ENCODE measurements at places on chromosomes 12 and 14.
A peak's percentile ranks its signal among the peaks of the same experiment; 100 is the strongest.

GRCh38 chr14:102029956-102030355 lies 56.9 kb downstream of the HSP90AA1 start:
- no peak for DNase-seq

DNA sequence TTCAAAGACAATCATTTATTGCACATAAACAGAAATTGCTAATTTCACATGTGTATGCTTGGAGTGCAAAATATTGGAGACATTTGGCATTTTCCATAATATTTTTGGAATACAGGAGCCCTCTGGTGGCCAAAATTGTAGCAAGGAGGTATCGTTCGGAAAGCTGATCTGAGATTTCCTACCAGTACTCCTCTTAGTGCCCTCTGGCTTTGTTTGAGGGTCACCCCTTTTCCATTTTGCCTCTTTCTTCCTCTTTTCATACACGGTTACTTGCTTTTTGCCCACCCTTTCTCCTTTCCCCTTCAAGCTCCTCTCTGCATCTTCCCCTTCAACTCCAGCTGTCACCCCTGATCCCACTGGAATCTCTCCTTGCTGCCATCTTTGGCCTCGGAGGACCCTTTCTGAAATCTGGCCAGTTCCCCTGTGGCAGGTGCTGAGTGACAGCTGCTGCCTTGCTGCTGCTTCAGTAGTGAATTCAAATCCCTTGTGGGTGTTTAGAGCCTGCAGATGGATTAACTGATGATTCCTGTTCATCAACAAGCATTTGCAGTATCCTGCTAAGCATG lies 164.6 kb upstream of the PARP11 start:
- no peak for DNase-seq

DNA sequence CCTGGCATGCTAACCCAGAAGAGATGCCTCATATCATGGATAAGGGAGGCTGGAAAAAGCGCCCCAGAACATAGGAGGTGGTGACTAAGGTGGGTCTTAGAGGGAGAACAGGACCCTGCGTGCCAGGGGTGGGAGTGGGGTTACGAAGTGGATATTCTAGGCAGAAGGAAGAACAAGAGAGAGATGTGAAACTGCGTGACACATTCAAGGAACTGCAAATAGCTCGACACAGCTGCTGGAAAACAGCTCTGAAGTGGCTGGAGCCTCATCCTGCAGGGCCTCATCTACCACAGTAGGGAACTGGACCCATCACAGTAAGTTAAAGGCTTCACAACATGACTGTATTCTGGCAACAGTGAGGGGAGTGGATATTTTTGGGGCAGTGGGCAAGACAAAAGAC lies 61.1 kb downstream of the RNF34 start:
- DNase-seq = peak; percentile 40

- DNase-seq = no peak
These were observed 57.5 kb downstream of the ARHGAP5 start for GRCh38 chr14:32134448-32135097.

GRCh38 chr12:116236148-116236731 lies 41.3 kb downstream of the MED13L start:
- peak; percentile 34 for DNase-seq

DNA sequence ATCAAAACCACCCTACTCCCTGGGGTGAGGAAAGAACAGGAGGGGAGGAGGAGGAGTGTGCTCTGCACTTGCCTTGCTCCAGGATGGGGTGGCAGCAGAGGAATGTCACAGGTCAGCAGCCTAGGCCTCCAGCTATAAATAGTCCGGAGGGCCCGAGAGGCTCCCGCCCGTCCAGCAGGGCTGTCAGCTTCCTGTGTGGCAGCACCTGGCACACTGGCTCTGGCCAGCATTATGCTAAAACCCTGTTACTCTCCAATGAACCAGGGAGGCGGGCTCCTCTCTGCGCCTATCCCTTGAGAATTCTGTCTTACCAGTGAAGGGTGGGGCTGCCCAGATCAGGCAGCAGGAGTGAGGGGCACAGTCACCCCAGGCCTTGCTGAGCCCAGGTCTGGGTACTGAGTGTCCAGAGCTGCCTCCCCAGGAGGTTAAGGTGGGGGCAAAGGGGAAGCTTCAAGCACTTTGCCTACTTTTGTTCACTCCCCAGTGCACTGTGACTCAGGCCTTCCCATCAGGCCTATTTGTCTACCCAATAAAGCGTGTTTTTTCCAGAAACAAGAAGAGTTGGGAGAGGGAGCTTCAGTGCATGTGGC lies 1.2 kb upstream of the COX14 start:
- no peak for DNase-seq

DNA sequence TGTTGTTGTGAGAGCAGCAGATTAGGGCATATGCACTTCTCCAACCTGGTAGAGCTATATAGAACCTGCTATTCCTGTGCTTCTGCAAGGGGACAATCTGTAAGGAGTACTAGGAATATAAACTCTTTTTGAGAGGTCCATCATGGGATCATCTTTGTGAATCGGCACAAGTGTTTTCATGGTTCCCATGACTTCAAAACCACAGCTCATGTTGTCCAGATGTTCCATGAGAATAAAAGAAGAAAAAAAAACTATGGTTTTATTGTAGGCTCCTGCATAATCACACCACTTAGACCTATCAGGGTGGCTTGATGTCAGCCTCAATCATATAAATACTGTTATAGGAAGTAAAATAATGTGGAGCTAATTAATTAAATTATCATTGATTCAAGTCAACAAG lies 311.4 kb upstream of the ATP2B1 start:
- DNase-seq = no peak

- no peak for DNase-seq
These were observed 33.8 kb upstream of the PTGDR start for GRCh38 chr14:52233693-52234092.

DNA sequence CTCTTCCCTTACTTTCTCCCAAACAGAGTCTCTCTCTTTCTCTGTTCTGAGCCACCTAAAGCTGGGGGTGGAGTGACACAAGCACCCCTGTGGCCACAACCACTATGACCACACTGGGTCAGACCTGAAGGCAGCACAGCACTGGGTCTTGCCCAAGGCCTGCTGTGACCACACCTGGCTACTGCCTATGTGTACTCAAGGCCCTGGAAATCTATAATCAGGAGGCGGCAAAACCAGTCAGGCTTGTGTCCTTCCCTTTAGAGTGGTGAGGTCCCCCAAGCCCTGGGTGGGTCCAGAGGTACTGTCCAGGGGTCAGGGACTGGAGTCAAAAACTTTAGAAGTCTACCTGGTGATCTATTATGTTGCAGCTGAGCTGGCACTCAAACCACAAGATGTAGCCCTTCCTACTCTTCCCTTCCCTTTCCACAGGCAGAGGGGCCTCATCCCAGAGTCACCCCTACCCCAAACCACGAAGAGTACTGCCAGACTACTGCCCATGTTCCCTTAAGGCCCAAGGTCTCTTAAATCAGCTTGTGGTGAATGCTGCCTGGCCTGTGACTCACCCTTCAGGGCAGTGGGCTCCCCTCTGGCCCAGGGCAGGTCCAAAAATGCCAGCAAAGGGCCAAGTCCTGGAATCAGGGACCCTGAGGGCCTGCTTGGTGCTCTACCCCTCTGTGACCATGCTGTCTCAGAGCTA lies 179.8 kb upstream of the DYRK2 start:
- no peak for DNase-seq

DNA sequence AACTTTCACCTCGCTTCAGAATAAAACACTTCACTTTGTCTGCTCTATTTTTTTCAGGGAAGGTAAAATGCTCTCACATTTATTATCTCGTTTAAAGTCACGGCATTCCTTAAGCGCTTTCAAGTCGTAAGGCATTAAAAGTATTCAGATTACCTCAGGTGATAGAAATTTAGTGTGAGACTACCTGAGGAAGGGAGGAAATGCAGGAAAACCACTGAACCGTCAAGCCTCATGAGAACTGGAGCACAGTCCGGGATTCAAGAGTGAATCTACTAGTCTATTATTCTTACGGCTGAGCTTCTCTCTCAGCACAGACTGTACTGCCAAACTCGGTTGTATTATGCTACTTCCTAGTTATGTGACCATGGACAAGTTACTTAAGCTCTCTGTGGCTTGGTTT lies 8.3 kb upstream of the PPFIBP1 start:
- no peak for DNase-seq

- DNase-seq = no peak
These were observed 62.0 kb upstream of the DUSP6 start for GRCh38 chr12:89414322-89414721.

DNA sequence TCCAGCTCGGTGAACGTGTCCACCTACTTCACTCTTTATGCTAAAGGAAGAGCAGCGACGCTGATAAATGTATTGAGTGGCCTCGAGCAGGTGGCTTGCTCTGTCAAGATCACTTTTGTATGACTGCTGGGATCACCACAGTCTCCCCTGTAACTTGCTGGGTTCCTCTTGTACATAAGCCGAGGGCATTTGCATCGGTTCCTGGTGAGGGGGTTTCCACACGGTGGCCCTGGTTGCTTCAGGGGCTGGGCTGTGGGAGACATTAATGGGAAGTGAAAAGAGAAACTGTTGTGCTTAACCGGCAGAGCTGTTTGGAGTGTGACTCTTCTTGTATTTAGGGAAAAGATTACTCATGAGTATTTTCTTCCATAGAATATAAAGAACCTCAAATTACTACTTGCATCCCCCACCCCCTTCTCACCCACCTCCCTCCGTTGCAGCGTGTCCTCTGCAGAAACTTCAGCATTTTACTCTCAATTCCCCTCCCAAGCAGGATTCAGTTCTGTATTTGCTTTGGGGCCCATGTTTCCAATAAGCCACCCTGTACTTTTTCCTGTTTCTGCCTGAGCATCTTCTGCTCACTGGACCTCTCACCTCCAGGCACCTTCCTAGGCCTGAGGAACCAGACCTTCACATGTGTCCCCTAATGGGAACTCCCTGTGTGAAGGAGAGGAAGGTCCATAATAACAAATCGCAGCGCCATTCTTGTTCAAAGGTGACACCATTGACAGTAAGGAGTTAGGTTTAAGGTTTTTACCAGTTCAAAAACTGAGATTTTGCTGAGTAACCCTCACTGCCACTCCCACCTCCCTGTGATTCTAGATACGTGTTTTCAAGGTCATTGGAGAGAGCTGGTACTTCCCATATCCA lies 187.0 kb downstream of the ETV6 start:
- DNase-seq = no peak

DNA sequence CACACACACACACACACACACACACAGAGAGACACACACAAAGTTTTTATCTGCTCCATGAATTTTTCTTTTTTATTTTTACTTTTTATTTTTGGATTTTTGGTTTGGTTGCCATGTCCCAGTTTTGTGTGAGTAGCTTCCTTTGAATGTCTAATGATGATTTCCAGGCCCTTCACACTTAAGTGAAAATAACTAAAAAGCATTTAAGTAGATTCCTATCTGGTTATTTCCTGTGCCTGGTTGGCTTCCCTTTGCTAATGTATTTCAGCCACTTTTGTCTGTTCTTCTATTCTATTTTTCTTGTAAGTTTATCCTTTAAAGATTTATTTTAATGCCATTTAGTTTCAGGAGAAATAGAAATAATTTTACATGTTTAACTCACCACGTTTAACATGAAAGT lies 755.4 kb downstream of the SLC6A15 start:
- no peak for DNase-seq

DNA sequence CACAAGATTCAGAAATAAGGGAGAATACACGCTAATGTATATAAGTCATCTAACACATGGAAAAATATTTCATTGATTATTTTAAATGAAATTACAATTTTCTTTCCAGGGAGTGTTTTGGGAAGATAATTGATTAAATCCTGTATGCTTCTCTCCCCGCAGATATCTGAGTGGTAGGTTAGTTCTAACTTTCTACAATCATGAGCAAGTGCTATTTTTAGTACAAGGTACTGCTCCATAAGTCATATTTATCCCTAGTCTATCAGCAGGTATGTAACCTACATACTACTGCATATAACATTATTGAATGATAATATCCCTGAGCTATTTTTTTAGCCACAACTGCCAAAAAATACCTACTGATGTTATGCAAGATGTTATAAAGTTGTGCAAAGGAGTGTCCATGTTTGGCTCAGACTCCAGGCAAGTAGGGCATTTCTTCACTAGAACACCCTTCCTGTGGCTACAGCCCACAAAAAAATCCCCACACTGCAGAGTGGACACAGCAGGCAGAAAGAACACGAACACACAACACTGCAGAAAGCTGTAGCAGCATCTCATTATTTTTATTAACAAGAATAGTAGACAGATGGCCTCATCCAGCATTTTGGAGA lies 87.0 kb downstream of the SEC23A start:
- no peak for DNase-seq

- DNase-seq = no peak
These were observed 166.6 kb downstream of the KITLG start for GRCh38 chr12:88413646-88414045.

- no peak for DNase-seq
These were observed 32.4 kb downstream of the BICD1 start for GRCh38 chr12:32139064-32139421.

- no peak for DNase-seq
These were observed 6.2 kb upstream of the ELK3 start for GRCh38 chr12:96187956-96188355.

DNA sequence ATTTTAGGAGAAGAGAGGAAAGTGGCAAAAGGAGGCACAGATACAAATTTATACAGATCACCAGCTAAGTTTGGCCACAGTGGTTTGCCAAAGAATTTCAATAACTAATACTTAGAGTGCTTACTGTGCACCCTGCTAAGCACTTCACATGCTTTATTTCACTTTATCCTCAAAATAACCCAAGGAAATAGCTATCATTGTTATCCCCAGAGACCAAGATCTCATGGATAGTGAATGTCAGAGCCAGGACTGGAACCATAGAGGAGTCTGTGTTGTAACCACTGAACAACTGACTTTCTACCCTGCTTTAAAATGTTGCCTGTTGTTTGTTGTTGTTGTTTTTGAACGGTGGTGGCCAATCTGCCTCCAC lies 1.3 kb upstream of the TCP11L2 start:
- DNase-seq = no peak

DNA sequence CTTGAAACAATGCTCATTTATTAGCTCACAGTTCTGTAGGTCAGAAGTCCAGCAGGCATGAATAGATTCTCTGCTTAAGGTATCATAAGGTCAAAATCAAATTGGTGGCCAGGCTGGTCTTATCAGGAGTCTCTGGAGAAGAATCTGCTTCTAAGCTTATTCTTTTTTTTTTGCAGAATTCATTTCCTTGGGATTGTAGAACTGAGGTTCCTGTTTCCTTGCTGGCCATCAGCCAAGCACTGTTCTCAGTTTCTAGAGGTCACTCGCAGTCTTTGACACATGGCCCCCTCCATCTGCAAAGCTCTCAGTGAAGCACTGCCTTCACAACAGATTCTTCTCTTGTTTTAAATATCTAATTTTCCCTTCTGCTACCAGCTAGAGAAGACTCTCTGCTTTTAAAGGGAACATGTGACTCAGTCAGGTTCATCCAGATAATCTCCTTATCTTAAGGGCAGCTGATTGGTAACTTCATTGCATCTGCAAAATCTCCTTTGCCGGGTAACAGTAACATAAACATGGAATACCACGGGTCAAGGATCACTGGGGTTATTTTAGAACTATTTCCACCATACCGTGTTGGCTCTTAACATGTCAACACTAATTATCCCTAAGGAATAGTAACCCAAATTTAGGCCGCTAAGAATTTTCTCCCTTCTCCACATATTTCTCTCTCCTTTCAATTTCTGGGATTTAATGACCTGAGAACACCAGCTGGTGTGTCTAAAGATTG lies 25.3 kb downstream of the RHOJ start:
- no peak for DNase-seq

GRCh38 chr14:73492043-73492552 lies 1.4 kb downstream of the RIOX1 start:
- DNase-seq = no peak
